ENCODE measurements at places on chromosomes 4 and X.

DNA sequence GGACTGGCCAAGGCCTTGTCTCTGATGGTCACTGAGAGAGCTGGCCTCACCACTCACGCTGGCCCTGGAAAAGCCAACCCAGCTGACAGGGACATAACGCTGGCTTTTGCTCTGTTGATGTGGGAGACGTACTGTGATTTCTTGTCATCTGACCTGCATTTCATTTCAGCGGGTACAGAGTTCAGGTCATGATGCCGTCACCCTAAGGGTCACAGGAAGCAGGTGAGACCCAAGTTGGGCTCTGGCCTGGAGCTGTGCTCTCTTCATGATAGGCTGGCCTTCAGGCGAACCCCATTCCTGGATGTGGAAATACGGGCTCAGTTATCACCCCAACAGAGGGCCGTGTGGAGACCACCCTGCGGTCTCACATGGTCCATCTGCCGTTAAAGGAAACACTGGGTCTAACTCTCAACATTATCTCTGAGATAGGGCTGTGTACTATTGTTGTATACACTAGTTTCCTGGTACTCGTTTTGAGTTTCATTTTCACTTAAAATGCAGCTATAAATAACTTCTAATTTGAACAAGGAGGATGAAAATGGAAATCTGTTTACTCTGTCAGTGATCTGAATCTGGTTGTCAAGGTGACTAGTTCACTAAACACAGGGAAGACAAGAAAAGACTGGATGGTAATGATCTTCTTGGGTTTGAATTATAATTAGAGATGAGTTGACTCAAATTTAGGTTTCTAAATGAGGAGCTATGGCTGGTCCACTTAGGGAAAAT, 89.1 kb downstream of the TBC1D9 start:
- DNase-seq = no peak

DNA sequence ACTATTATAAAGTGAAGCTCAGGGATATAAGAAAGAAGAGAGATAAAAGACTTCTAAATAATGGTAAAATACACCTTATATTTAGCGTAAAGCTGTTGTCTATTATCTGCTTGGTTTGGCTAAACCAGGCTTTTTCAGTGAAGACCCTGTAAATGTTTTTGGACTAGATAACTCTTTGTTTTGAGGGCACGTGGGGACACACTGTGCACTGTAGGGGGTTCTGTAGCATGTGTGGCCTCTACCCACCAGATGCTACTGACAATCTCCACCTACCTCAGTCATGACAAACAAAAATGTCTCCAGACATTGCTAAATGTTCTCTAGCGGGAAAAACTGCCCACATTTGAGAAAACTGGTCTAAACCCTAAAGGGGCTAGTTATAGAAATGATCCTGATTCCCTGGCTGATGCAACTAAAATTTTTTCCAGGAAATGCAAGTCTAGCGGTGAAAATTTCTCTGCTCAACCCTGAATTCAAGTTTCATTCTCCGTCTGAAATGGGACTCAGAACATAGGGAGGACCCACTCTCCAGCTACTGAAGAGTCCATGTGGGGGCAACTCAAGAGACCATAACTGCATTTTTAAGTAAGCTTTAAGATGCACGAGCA, 355.2 kb upstream of the RASGEF1B start:
- no peak for DNase-seq

- no peak for DNase-seq
These were observed 35.0 kb upstream of the BCOR start for GRCh38 chrX:40132751-40133150.

GRCh38 chr4:107619066-107619465, 101.0 kb downstream of the PAPSS1 start:
- no peak for DNase-seq

GRCh38 chr4:169952236-169953002, 73.8 kb downstream of the MFAP3L start:
- no peak for DNase-seq

- no peak for DNase-seq
These were observed 16.4 kb upstream of the DYNLT3 start for GRCh38 chrX:37863728-37864127.

DNA sequence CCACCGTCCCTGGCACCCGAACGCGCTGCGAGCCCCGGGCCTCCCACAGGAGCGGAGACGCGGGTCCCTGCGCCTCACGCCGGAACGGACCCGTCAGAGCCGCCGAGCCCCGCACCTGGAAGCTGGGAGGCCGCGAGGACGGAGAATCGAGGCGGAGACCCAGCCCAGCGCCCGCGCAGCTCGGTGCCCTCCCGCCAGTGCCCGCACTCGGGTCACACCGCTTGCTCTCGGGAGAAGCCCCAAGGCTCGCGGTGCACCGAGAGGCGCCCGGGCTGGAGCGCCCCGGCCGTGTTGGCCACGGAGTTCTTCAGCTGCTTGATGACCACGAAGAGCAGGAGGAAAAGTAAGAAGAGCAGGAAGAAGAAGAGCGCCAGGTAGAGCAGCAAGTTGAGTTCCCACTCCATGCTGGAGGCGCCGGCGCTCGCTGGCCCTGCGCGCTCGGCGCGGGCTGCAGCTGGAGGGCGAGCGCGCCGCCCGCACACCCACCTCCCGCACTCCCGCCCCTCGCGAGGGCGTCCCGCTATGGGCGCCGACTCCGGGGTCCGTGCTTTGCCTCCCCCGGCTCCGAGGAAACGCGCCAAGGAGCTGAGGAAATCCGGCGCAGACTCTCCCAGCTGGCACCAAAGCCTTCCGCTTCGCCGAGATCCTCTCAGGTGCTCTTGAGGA, at the start of gene SMIM43:
Gene SMIM43, minus strand, starts transcription at position 463 of the 666 bp plus-strand sequence. Its CDS starts 59 bp downstream, at position 404.
- peak; percentile 84 for DNase-seq

DNA sequence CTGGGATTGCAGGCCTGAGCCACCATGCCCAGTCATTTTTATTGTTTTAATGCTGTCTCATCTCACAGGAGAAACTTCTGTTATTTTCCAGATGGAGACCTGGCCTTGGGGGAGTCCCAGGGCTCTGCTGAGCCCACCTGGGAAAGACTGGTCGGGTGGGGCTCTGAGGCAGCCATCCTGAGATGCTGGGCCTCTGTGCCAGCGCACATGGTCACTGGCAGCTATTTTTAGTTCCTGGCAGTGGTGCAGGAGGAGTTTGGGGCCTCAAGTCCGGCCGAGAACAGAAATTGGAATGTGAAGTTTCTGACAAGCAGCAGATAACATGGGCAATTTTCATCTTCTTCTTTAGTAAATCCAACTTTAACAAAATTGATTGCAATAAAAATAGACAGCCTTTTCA, 44.5 kb downstream of the SORCS2 start:
- no peak for DNase-seq

DNA sequence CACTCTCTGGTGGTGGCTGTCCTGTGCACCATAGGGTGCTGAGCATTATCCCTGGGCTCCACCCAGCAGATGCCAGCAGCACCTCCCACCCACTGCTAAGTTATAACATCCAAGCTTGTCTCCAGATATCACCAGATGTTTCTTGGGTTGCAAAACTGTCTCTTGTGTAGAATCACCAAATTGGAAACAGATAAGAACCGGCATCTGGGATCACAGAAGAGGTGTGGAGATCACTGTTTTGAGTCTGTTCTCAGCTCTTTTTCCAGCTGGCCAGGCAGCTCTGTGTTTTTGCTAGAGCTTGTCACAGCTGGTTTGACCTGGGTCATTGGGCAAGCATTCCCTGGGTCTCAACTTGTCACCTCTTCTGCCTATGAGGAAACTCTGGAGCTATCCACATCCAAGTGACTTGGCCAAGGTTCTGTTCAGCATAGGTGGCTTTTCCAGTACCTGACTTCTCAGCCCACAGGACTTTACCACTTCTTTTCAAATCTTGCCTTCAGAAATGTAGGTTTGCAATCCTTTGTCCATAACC, 15.3 kb upstream of the PUDP start:
- no peak for DNase-seq

- no peak for DNase-seq
These were observed 390.3 kb downstream of the SPRY1 start for GRCh38 chr4:123786920-123787319.

DNA sequence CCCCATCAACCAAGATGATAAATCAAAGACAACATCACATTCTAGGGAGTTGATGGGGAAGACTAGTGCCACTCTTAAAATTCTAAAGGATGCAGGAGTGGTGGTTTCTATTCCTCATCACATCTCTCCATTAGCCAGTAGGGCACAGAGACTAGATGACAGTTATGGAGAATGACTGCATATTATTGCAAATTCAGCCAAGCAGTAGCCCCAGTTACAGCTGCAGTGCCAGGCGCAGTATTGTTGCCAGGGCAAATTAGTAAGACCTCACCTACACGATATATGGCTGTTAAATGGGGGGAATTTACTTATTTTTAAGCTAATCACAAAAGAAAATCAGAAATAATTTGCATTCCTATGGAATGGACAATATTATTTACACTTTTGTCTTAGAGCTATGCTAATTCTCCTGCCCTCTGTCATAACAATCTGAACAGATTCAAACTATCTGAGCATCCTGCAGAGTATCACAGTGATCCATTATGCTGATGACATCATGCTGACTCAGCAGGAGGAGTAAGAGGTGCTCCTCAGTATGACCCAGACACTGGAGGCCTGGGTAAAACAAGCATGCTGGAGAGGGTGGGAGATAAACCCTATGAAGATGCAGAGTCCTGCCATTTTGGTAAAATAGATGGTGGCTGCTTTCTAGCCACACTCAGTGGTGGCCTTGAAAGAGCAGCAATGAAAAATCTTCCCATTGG, 24.7 kb downstream of the ETNPPL start:
- DNase-seq = no peak

DNA sequence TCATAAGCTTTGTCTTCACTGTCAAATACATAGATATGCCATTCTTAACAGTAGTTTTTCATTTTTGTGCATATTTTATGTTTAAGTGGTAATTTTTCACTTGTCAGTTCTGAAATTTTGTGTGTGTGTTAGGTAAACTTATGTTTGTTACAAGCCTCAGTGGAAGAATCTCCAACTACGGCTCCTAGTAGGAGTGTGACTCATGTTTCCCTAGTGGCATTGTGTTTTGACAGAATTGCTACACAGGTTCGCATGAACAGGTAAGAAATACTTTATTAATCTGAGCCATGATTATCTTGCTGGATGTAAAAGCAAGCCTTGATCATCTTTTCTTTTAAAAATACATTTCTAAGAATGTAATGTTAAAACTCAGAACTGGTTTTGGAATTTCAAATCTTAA, 94.4 kb downstream of the BLTP1 start:
- no peak for DNase-seq

- no peak for DNase-seq
These were observed 956 bp downstream of the TAPT1 start for GRCh38 chr4:16225167-16225862.

DNA sequence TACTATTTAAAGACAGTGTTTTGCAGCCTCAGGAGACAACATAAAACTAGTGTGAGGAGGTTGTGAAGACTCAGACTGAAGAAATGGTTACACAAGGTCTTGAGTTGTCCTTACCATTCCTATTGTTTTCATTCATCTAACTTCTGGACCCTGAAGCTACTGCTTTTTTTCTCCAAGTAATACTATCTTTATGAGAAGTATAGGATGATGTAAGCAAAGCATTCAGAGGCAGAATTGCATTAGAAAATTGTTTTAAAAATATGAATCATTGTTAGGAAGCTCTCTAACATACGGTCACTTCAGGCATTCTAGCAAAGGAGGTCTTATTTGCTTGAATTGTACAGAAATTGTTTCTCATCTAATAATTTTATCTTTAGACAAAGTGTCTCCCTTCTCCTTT, 357.8 kb downstream of the TLL1 start:
- DNase-seq = no peak

DNA sequence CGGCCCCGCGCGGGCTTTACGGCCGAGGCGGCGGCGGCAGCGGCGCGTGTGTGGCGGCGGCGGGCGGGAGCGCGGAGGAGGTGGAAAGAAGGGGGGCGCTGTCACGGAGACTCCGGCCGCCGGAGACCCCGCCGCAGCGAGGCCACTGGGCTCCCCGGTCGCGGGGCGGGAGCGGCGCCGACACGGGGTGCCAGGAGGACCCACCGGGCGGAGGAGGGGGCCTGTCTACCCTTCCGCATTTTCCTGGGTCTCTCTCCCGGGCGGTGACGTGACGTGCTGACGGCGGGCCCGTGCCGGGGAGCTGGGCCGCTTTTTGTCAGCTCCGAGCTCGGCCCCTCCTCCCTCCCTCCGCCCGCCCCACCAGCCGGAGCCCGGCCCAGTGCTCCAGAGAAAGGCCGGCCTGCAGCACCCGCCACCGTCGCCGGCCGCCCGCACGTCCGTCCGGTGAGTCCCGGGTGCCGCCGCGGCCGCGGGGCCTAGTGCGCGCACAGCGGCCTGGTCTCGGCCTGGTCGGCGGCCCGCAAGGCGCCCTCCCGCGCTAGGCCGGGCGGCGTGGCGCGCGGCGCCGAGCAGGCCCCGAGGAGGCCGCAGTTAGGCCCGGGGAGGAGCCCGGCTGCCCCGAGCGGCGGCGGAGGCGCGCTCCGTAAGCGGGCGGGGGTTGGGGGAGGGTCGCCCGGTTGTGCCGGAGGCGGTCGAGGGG, at the start of gene ZFX:
Gene ZFX, plus strand, starts transcription at position 379 of the 700 bp plus-strand sequence. CDS start 23,014 bp downstream, outside the sequence.
- peak; percentile 88 for DNase-seq

DNA sequence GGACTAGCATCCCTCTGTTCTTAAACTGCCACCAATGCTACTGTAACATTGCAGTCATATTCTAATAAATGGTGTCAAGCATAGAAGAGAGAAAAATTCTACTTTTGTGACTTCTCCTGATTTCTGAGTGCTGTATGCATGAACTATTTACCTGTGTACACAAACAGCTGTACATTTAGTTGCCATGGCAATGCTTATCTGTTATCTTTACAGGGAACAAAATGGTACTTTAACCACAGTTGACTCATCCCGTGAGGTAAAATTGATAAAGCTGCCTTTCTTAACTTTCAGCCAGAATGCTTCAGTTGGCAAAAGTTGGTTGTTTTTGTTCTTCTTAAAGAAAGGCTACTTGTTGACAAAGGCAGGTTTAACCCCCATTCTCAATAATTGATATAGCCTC, 587.5 kb upstream of the MAGEB2 start:
- DNase-seq = no peak

GRCh38 chrX:16651391-16652024, 1.6 kb downstream of the S100G start:
- DNase-seq = no peak

DNA sequence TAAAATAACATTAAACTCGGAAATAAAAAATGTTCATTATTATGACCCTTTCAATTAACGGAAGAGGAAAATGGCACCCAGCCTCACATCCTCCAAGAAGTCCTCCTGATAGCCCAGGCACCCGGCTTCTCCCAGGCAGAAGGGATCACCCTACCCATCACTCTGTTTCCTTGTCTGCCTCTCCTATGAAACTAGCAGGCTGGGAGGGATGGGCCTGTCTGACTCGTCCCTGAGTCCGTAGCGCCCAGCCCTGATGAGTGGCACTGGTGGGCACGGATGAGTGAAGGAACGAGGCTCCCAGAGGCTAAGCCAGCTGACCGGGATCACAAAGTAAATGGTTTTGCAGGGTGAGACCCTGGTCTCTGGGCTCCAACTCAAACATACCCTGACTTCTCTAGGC, 28.6 kb upstream of the KIAA0232 start:
- no peak for DNase-seq

- no peak for DNase-seq
These were observed 15.3 kb downstream of the CTAG1B start for GRCh38 chrX:154603438-154604430.

GRCh38 chr4:1183985-1184773, 11.8 kb upstream of the SPON2 start:
- DNase-seq = no peak

GRCh38 chrX:10800796-10801195, 180.4 kb upstream of the MID1 start:
- DNase-seq = no peak

- no peak for DNase-seq
These were observed 148.9 kb downstream of the STIM2 start for GRCh38 chr4:27009539-27009938.
